DND-41 (cell line): ENCODE measurements at places on chromosomes 7 and 10.

DNA sequence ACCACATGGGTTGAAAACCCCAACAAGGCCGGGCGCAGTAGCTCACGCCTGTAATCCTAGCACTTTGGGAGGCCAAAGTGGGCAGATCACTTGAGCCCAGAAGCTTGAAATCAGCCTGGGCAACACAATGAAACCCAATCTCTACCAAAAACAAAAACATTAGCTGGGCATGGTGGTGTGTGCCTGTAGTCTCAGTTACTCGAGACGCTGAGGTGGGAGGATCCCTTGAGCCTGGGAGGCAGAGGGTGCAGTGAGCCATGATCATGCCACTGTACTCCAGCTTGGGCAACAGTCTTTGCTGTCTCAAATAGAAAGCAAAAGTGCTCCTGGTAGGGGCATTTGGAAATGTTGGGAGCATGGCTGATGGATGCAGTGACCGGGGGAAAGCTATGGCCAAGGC lies 209.6 kb upstream of the PLXNA4 start:
- H3K27ac ChIP-seq, result no peak overlapping the region
- H3K4me3 ChIP-seq, result no peak overlapping the region
- H3K36me3 ChIP-seq, result peaks cover 25% of the 10 kb centered on the region; the same call in 1 of the 2 replicates
- no peaks in the 10 kb centered on the region for H3K4me1 ChIP-seq
- DNase-seq, result no peak

GRCh38 chr10:71649631-71650030 lies 69.9 kb downstream of the C10orf105 start:
- no peaks in the 10 kb centered on the region for H3K36me3 ChIP-seq
- H3K4me3 ChIP-seq, result no peak overlapping the region
- no peak overlapping the region for H3K27ac ChIP-seq

DNA sequence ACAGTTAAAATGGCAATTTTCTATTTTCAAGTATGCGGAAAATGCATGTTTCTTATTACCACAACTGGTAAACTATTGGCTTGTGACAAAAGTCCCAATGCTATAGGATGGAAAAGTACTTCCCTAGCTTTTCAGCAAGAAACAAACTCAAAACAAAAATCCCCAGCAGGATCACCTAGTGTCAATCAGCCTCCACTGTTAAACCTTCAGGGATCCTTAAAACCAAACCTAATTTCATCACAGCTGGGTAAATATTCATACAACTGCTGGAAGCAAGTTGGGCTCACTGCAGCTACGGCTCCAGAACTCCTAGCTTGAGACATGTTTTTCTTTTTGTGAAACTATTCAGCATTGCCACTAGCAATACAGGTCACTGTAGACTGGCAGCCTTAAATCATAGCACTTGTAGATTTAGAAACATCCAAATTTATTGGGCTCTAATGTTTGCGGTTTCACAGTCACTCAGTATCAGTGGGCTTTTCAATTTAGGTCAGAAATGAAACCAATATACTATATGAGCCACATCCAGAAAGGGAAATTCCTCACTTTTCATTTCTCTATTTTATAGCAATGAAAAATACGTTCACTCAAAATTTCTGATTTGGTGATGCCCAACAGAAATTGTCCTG lies 145.2 kb upstream of the ANK3 start:
- H3K27me3 ChIP-seq, result no peaks in the 10 kb centered on the region
- no peaks in the 10 kb centered on the region for H3K36me3 ChIP-seq
- no peak for DNase-seq
- H3K4me3 ChIP-seq, result no peak overlapping the region
- no peaks in the 10 kb centered on the region for H3K4me1 ChIP-seq

DNA sequence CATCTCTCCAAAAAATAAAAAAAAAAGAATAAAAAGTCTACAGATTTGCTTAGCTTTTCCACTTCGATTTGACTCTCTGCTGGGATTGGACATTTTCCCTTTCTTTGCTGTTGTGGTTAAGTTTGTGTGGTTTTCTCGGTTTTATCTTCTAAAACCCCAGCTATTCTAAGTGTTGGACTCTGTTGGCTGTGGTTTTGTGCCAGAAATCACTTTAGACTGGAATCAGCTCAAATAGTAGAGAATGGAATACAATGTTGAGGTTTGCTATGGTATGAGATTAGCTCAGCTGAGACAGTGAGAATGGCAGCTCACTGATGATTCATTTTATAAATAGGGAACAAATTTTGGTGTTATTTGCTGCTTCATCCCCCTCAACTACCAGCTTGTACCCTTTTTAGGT lies 116.0 kb downstream of the BUB3 start:
- H3K4me3 ChIP-seq, result no peak overlapping the region
- H3K36me3 ChIP-seq, result no peaks in the 10 kb centered on the region
- no peak for DNase-seq
- H3K4me1 ChIP-seq, result no peaks in the 10 kb centered on the region
- H3K27ac ChIP-seq, result no peak overlapping the region

GRCh38 chr10:88114368-88114767 lies 250.9 kb downstream of the PTEN start:
- H3K27ac ChIP-seq, result peak overlapping the region; percentile 62
- H3K4me3 ChIP-seq, result no peak overlapping the region
- DNase-seq, result peak; percentile 62
- no peaks in the 10 kb centered on the region for H3K36me3 ChIP-seq
